ENCODE measurements at places on chromosomes 16 and 17.

- no peak for ATAC-seq
Observed at GRCh38 chr16:77404775-77405174, 30.1 kb downstream of the ADAMTS18 start.

- ATAC-seq, result no peak
Observed at GRCh38 chr16:830107-830870, 29.8 kb upstream of the GNG13 start.

GRCh38 chr16:1983544-1984346 lies at the start of gene GFER:
Gene GFER, plus strand, starts transcription at chr16:1984193. Its CDS starts 26 bp downstream, at chr16:1984219.
- peak; percentile 79 for ATAC-seq

DNA sequence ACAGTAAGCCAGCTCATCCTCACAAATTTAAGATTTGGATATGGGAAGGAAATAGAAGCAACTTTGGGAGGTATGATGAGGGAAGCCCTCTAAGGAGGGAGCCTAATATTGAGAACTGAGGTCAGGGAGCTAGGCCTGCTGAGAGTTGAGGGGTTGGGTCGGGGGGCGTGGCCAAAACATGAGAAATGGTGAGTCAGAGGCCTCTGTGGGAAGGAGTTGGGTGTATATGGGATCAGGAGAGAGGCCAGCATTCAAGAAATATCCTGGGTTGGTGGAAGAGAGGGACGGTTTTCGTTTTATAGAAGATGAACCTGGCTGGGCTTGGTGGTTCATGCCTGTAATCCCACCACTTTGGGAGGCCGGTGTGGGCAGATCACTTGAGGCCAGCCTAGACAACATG lies 48.4 kb downstream of the CLEC16A start:
- no peak for ATAC-seq

GRCh38 chr17:48307814-48308411 lies 122.1 kb downstream of the SKAP1 start:
- ATAC-seq, result peak; percentile 70

DNA sequence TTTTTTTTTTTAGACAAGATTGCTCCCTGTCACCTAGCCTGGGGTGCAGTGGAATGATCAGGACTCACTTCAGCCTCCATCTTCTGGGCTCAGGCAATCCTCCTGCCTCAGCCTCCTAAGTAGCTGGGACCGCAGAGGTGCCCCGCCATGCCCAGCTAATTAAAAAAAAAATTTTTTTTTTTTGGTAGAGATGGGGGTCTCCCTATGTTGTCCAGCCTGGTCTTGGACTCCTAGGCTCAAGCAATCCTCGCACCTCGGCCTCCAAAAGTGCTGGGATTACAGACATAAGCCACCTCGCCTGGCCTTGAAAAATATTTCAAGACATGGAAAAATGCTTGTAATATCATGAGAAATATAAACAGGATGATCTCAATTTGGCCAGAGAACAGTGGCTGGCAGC lies 42.9 kb downstream of the HAPSTR1 start:
- ATAC-seq, result no peak

GRCh38 chr16:55242667-55243066 lies 81.3 kb upstream of the IRX6 start:
- no peak for ATAC-seq

- ATAC-seq, result no peak
Observed at GRCh38 chr16:64475627-64476351, 646.1 kb downstream of the CDH11 start.

- peak; percentile 47 for ATAC-seq
Observed at GRCh38 chr16:88453217-88453531, at the start of gene ZFPM1. Gene ZFPM1, plus strand, starts transcription at chr16:88453280. Its CDS starts 359 bp downstream, at chr16:88453639.

DNA sequence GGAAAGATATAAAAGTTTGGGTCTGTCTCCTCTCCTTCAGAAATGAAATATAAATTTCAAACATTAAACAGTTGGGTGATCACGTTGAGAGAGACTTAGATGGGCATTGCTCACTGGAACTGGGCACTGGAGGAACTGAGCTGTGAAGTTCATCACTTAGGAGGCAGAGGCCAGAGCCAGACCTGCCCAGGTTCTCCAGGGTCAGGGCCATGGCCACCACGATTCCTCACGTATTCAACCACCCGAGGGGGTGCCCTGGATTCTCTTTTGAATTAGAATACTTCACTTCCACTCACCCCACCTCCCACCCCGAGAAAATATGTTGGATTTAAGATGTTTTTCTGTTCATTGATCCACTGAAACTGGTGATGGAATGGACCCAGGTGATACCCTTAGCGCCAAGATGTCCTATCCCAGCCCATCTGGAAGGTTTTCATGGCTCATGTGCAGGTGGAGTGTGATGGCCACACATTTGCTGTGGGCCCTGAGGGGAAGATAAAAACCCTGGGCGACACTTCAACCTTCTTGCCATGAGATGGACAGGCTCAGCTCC lies 6.1 kb downstream of the PRR29 start:
- no peak for ATAC-seq

GRCh38 chr17:72946156-72946555 lies 146.3 kb downstream of the SLC39A11 start:
- no peak for ATAC-seq

GRCh38 chr16:29927070-29927905 lies 1.3 kb upstream of the KCTD13 start:
- no peak for ATAC-seq

DNA sequence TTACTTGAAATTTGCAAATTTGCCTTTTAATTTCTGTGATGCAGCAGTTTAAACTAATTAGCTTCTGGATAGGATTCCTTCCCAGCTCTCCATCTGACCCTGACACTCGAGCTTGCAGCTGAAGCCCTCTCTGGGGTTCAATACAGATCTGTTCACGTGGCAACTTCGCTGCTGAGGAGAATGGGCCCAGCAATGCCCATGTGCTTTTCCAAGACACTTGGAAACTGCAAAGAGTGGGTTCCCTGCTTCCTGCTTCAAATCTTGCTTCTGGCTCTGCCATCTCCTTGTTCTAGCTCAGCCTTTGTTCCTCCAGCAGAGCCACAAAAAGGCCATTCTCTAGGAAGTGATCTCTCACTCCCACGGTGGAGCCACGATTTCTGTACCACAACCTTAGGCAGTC lies 50.0 kb upstream of the IRX6 start:
- ATAC-seq, result no peak

- no peak for ATAC-seq
Observed at GRCh38 chr16:5820472-5820871, 722.9 kb upstream of the EEF2KMT start.

DNA sequence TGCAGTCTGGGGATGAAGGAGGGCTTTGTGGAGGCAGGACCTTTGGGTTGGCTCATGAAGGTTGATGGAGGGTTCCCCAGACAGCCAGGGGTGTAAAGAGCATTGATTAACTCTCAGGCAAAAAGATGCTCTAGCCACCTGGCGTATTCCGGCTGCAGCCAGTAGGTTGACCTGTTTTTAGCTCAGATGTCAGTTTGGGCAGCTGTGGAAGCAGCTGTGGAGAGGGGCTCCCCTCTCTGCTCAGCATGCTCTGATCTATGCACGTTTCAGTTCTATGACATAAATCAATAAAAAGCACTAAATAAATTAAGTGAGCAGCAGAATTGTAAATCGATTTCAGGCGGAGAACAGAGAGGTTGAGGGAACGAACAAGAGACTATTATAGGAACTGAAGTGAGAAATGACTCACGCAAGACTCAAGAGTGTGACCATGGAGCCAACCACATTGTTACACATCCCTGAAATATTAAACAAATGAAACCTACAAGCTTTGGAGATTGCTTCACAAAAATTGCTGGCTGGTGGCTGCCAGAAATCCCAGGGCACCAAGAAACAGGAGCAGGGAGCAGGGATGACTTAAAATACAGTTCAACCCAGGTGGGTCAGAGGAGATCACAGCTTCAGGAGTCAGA lies 111.9 kb downstream of the GSG1L start:
- no peak for ATAC-seq

GRCh38 chr16:10885246-10885645 lies 8.2 kb downstream of the CIITA start:
- ATAC-seq, result no peak

GRCh38 chr17:42608305-42609181 lies 631 bp downstream of the RETREG3 start:
- peak; percentile 55 for ATAC-seq

GRCh38 chr17:2388020-2388682 lies 12.7 kb downstream of the MNT start:
- ATAC-seq, result no peak

DNA sequence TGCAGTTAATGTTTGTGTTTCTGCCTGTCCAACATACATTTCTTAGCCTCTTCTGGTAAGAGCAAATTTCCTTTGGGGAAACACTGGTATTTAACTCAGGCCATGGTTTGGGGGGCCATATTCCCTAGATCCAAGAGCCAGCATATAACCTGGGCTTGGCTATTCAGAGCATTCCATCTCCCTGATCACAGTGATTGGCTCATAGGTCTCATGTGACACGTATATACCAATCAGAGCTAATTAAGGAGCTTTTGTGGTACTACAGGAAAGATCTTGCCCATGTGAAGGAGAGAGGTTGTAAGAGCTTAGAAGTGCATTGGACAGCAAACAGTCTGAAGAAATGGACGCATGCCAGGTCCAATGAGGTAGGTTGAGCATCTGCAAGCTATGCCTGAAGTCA lies 33.4 kb upstream of the GPR139 start:
- ATAC-seq, result no peak

DNA sequence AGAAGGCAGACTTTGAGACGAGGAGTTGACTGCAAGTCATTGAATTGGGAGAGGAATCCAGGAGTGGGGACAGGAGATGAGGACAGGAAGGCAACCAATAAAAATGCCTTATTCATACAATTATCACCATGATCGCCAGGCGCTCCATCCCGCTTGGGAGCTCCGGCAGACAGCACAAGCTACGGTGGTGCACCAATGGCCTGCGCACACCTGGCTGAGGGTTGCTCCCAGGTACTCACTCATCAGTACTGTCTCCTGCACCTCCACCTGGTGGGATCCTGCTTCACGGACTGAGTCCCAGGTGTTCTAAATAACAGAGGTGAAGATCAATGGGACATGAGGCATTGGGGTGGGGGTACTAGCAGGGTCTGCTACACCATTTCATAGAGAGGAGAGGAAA lies 160.0 kb upstream of the TNRC6C start:
- ATAC-seq, result no peak

DNA sequence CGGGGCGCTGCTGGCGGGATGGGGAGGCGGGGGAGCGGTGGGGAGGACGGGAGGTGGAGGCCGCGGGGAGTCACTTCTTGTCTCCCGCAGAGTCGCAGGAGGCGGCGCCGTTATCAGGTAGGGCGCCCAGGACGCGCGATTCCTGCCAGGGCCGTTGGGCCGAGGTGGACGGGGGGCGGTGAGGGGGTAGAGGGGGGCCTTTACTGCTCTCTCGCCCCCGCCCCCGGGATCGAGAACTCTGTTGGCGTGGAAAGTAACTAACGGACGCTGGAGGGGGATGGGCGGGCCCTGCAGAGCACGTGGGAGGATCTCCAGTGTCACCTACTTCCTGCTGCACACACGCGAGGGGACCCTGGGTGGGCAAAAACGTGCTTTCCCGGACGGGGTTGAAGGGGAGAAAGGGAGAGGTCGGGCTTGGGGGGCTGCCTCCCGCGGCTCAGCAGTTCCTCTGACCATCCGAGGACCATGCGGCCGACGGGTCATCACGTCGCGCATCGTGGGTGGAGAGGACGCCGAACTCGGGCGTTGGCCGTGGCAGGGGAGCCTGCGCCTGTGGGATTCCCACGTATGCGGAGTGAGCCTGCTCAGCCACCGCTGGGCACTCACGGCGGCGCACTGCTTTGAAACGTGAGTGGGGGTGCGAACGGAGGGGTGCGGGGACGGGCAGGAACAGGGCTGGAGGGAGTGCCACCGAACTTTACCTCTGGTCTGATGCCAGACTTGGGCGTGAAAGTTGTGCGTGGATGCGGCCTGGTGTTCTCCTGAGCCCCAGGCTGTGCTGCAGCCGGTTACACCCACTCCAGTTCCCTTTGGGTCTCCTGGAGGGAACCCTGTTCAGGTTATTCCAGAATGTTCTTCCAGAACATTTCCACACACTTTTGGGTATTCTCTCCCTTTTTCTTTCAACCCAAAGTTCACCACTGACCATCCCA lies 569 bp downstream of the PRSS21 start:
- no peak for ATAC-seq

GRCh38 chr17:17004251-17004996 lies 32.5 kb upstream of the TNFRSF13B start:
- ATAC-seq, result no peak

DNA sequence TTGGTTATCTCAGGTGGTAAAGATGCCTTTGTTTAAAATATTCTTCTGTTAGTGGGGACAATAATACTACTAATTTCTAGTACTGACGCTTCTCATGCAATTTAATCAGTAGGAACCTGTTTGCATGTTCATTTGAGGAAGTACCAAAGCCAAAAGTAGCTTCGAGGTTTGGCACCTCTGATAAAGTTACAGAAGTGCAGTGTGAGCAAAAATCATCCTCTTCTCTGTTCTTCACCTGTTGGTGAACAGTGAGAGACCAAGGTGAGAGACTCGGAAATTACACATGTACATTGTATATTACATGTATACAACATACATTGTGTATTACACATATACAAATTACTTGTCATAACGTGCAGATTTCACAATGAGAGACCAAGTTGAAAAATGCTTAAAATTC lies 404.6 kb downstream of the MAF start:
- ATAC-seq, result no peak

DNA sequence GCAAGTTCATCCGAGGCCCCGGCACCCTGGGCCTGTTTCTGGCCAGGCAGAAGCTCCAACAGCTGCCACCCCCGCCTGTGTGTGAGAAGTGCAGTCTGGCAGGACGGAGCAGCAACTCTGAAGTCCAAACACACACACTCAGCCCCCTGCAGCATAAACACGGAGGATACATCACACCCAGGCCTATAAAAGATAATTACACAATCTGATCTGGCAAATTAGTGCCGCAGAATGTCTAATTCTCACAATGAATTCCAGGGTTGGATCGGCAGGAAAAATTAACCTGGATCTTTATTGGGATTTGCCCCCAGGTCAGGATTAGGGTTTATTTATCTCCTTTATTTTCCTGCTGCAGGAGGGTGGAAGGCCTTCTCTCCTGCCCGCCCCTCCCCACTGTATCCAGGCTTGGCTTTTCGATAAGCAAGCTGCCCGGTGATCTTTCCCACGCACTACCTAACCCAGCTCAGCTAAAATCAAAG lies 311.4 kb downstream of the SOX9 start:
- no peak for ATAC-seq

GRCh38 chr17:4678448-4679026 lies 25.4 kb downstream of the PELP1 start:
- ATAC-seq, result no peak

DNA sequence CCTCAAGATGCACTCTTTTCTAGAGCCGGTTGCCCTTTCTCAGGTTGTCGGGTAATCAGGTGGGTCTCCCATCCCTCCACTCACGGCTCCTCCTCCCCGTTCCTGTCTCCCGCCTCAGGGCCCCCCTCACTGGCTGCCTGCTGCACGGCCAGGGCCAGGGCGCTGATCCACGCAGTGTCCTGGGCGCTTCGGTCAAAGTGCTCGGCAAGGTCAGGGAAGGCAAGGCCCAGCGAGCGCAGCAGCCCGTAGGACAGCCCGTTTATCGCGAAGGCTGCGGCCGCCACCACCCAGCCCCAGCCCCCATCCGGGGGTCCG lies 753 bp downstream of the SLC16A11 start:
- no peak for ATAC-seq

Measured in activated CD4-positive, CD25-positive, alpha-beta regulatory T cell treated with anti-CD3 and anti-CD28 coated beads, Interleukin-2, amount 50 U/mL, for 24 hours (primary cell).